Stimulated activated CD4-positive, alpha-beta T cell treated with anti-CD3 and anti-CD28 coated beads, TNF-alpha, amount 100 ng/mL, for 48 hours (primary cell): ENCODE measurements at places on chromosomes 3 and 15.

GRCh38 chr3:53159156-53160060, 1.6 kb upstream of the PRKCD start:
- DNase-seq: no peak

GRCh38 chr15:23866832-23867231, 179.7 kb upstream of the NDN start:
- no peak for DNase-seq

GRCh38 chr15:40087991-40088928, 20.4 kb downstream of the BMF start:
- DNase-seq: no peak

DNA sequence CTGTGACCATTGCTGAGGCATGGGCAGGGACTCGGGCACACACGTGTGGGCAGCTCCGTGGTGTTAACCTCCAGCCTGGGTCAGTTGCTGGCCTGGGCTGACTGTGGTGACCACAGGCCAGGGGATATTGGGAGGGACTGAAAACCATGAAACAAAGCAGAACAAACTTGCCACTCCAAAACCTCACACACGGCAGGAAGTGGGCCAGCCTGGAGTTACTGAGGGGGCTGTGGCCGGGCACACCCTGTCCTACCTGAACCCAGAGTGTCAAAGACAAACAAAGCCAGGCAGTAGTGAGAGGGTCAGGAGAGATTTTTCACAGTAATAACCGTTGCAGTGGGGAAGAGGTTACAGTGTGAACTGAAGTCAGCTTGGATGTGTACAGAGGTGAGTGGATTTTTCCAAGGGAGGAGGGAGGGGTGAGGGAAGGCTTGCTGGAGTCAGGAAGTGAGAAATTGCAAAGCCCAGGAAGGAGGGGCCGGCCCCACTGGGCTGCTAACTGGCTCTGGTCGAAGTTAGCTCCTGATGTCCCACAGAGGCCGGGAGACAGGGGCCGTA, 40.0 kb upstream of the ATP10A start:
- no peak for DNase-seq

GRCh38 chr15:51168700-51169099, 74.0 kb upstream of the TNFAIP8L3 start:
- DNase-seq: no peak

DNA sequence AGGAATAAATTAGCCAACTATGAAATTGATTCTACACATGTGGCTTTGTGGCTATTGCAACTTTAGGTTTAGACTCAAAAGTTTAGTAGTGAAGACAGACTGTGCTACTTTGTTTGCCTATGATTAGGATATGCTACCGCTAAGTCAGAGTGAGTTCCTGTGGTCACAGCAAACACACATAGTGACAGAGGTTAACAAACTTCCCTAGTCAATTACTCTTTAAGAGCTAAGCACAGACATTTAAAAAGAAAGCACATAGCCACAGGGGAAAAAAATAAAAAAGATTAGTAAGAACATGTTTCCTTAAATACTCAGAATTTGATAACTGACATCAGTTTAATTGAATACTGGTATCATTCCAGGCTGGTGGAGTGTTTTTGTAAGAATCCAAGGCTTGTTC, 207.1 kb downstream of the GBE1 start:
- no peak for DNase-seq

GRCh38 chr3:186852994-186853393, 10.5 kb downstream of the ADIPOQ start:
- no peak for DNase-seq
